ENCODE measurements at places on chromosomes 4 and X.
A peak's percentile ranks its signal among the peaks of the same experiment; 100 is the strongest.

- peak; percentile 72 for DNase-seq
Measured at GRCh38 chr4:26576231-26576739, 7.6 kb upstream of the TBC1D19 start.

GRCh38 chrX:29145316-29145715 is 558.1 kb downstream of the IL1RAPL1 start:
- DNase-seq, result no peak

GRCh38 chrX:101977106-101977505 is 45.3 kb upstream of the ZMAT1 start:
- peak; percentile 65 for DNase-seq

DNA sequence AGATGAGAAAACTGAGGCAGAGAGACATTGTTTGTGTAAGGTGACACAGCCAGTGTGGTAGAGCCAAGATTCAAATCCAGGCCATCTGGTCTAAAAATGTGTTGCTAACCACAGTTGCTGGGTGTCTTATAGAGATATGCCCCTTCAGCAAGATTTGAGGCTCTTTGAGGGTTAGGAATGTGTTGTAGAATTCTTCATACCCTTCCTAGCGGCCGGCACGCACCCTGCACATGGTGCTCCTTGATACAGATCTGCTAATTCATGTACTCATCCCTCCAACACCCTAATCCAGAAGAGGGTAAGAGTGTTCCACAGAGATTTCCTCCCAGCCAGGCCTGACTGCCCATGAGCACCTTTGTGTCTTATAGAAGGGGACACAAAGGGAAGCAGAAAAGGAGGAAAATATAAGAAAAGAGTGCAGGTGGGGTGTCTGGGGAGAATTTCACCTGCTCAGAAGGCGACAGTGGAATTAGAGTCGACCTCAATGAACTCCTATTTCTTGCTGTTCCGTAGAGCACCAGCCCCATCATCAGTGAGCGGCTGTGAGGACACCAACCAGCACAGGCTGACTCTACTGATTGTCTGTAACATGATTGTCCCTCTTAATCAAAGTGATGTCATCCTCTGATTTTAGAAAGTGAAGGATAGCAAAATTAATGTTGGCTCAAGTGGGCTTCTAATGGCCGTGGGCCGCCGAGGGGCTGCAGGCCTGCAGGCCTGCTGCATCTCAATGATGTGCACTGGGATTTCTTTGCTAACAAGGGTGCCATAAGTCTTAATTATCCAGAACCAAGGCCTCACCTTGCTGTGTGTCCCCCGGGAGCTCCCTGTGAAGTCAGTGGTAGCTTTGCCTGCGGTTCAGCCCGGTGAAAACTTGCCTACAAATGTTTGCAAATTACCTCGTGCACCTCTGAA is 24.2 kb upstream of the SMIM20 start:
- no peak for DNase-seq

DNA sequence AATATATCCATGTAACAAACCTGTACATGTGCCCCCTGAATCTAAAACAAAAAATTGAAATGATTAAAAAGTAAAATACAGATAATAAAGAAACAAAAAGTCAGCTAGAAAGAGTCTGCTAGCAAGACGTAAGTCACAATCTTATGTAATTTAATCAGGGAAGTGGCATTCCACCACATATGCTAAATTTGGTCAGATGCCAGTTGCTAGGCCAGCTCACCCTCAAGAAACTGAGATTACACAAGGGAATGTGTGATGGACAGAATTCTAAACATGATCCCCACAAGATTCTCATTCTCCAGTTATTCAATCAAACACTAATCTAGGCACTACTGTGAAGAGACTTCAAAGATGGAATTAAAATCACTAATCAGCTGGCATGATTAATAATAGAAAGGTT is 689.3 kb downstream of the CENPC start:
- DNase-seq, result peak; percentile 29

DNA sequence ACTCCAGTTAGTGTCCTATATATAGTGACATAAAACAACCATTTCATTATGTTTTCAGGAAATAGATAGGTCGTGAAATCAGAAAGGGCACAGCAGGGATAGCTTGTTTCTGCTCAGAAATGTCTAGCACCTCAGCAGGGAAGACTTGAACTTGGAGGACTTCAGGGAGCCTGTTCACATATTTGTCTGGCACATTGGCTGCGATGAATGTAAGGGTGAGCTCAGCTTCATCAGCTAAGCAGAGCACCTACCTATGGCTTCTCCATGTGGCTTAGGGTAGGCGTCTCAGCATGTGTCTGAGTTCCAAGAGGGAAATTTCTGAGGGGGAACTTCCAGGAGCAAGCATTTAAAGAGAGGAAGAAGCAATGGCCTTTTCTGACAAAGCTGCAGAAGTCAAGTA is 126.2 kb downstream of the PCDH10 start:
- DNase-seq, result no peak

DNA sequence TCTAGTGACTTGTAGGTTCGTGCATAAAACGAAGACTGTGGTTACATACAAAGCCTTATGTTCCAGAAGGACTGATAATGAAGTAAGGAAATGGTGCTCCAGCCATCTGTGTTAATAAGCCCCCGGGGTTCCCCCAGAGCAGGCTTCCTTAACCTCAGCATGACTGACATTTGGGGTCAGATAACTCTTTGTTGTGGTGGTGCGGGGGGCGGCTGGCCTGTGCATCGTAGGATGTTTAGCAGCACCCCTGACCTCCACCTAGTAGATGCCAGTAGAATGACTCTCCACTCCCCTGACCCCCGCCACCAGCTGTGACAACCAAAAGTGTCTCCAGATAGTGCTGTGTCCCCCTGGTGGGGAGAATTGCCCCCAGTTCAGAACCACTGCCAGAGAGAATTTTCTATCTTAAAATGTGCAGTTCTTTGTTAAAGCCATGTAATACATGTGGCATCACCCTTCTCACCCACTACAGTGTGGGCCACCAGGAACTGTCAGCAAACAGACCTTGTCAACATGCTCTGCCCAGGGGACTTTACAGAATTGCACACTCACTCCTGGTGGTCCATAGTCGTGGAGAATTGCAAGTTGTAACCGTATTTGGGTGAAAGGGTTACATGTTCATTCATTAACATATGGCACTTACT is 7.5 kb downstream of the SH3KBP1 start:
- no peak for DNase-seq

GRCh38 chrX:120662662-120663061 is 32.8 kb upstream of the C1GALT1C1 start:
- DNase-seq, result no peak

DNA sequence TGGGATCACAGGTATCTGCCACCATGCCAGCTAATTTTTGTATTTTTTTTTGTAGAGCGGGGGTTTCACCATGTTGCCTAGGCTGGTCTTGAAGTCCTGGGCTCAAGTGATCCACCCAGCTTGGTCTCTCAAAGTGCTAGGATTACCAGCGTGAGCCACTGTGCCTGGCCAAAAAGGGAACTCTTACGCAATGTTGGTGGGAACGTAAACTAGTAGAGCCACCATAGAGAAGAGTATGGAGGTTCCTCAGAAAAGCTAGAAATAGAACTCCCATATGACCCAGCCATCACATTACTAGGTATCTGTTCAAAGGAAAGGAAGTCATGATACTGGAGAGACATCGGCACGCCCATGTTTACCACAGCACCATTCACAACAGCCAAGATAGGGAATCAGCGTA is 85.9 kb downstream of the PRKX start:
- no peak for DNase-seq

GRCh38 chr4:895596-895995 is 36.5 kb downstream of the GAK start:
- no peak for DNase-seq

DNA sequence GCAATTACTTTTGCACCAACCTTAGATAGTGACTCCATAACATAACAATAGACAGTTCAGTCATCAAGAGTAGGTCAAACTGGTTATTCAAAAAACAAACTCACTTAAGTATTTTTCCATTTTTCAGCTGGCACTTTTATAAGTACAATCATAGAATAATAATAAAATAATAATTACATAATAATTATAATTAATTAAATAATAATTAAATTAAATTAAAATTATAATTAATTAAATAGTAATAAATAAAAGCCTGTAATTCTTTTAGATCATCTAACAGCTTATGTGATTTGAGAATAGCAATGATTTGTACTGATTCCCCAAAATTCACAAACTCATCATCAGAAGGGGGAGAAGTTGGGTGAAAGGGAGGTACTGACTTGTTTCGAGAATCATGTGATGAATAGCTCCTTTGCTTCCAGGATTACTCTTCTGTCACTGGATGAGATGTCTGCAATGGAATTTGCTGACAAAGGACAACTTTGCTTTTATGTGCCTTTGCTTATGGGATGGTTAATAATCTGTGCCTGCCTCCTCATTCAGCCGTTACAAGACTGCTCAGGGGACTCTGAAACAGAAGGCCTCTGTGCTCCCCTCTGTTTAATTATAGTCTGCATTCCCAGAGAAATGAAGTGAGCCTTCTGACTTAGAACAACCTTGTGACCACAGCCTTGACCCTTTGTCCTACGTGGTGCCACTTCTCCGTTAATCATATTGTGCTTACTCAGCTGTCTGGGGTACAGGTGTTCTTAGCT is 104.8 kb upstream of the ENPEP start:
- DNase-seq, result no peak

GRCh38 chr4:95219109-95219508 is 329.7 kb downstream of the UNC5C start:
- no peak for DNase-seq

GRCh38 chrX:55522596-55523276 is 33.1 kb upstream of the USP51 start:
- no peak for DNase-seq

GRCh38 chr4:96879527-96879926 is 1039.6 kb downstream of the PDHA2 start:
- no peak for DNase-seq

DNA sequence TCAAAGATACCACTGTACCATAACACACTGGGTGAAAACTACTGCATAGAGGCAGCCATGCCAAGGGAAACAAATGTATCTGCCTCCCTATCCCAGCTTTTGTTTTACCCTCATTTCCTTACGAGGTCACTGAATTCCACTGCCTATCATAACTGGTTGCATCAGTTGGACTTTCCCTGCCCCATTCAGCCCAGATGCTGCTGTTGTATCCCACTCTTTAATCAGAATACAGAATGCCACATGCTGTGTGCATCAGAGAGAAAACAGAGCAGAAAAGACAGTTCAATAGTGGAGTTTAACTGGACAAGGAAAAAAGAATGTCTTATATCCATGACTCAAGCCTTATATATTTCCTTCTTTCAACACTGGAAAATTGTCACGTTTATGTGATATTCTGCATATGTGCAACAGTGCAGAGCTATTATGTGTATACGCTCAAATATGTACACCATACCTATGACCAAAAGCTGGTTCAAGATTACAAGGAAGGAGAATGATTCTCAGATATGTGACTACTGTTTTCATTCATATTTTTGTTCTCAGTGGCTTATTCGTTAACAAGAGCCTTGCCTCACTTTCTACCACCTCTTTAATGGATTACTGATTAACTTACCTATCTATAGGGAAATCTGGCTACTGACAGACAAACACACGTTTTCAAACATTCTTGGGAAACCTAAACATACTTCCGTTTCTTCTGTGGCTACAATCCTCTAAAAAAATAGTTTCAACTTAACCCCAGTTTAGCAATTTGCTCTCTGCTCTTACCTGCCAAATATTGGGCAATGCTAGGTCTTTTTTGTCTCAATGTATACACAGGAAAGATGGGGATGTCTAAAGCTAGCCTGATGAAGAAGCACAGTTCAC is 378.9 kb downstream of the SMARCA1 start:
- DNase-seq, result no peak

DNA sequence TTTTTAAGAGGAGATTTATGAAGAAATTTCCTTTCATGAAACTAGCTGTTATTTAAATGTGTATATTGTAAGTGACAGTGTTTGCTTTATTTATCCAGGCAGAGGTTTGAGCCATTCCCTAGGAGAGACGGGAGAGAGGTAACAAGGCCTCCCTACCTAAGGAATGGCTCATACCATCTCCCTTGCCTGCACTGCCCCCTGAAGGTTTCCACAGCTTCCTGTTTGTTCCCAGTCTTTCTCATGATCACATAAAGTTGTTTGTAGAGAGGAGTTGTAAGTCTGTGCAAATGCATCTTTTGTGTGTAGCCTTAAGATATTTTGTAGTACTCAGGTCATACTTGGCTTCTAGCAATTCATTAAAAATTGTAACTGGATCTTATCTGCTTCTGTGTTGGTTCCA is 1504.5 kb upstream of the PCDH10 start:
- peak; percentile 1 for DNase-seq

- DNase-seq, result peak; percentile 35
Measured at GRCh38 chr4:57158221-57158620, 48.0 kb upstream of the IGFBP7 start.

Data from EH (cell line).